ENCODE measurements at places on chromosomes 4 and X. TPM values are rescaled to one million over a fixed set of nuclear protein-coding genes. Genes with fewer than 3 reads are reported as not detected.

GRCh38 chr4:124589786-124590185 is 122.7 kb downstream of the ANKRD50 start:
- no peak for DNase-seq

- no peak for DNase-seq
Observed at GRCh38 chr4:159937595-159937994, 834.7 kb downstream of the RAPGEF2 start.

- DNase-seq: no peak
Observed at GRCh38 chr4:126318376-126318775, 1003.6 kb downstream of the FAT4 start.

DNA sequence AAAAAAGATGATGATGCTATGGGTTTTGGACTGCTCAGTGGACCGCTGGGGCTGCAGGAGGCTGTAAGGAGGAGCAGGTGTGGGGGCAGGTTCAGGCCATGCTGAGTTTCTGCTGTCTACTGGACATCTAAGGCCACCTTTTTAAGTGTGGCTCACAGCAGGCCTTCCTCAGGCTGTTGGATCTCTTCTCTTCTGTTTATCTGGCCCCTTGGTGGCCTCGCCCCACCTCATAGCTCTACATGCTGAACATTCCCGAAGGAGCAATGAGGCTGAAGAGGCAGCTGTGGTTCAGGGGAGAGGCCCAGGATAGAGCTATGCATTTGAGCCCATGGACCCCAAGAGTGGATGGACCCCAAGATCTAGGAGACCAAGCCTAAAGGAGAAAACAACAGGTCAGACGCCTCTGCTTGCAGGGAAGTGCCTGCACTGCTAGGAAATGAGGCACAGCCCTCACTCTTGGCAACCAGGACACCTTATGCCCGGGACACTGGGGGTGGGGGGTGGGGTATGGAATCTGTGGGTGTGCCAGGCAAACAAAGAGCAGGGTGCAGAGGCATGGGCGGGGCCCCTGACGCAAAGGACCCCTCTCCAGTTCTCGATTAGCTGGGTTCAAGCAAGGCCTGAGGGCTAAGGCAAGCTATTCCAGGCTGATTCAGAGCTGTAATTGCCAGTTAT is 168.9 kb downstream of the BCOR start:
- no peak for DNase-seq

PDLIM3 gene
- total RNA-seq: 12.0 TPM

Data from H9 (cell line).